ENCODE measurements at places on chromosomes 13 and 19.
A peak's percentile ranks its signal among the peaks of the same experiment; 100 is the strongest.

DNA sequence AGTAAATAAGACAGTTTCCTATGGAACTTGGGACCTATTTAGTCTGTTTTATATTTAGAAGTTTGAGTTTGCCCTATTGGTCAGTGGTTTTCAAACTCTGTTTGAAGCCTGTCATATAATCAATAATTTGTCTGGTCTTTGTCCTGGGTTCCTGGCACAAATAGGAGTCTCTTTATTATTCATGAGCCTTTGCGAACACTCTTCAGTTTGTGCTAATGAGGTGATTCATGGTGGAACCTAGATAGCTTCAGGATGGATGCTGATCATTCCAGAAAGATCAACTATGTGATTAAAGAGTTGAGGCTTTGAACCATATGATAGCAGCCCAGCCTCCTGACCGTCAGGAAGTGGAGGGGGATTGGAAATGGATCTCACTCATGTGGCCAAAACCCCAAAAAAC, 10.0 kb upstream of the VWA8 start:
- DNase-seq, result no peak

DNA sequence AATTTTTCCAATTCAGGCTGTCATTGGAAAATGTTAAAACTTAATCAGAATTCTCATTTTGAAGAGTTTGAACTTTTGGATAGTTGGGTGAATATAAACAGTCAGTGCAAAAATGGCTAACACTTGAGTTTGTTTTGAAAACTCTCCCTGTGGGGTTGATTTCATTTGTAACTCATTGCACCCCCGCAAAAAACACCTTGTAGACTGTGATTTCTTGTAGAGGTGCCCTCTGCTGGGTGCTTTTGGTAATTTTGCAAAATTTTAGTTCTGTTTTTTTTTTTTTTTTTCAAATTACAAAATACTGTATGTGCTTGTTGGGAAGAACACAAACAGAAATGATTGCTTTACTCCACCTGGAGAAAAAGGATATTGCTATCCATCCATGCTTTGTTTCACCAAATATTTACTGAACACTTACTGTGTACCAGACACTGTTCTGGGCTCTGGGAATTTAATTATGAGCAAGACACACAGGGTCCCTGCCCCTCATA, 28.2 kb upstream of the GPI start:
- DNase-seq, result peak; percentile 39

DNA sequence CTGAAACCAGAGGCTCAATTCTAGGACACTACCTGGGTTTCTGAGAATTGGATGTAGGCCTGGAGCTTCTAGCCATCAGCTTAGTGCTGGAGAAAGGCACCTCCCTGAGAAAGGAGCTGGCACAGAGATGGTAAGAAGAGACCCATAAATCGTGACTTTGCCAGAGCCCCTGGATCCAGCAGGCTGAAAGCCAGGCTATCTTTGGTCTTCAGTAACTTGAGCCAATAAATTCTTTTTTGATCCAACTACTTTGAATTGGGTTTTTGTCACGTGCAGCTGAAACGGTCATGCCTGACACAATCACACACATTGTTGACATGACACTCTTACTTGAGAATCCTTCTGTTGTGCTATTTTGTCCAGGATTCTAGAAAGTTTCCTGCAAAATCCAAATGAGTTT, 103.4 kb downstream of the LHFPL6 start:
- DNase-seq, result no peak

DNA sequence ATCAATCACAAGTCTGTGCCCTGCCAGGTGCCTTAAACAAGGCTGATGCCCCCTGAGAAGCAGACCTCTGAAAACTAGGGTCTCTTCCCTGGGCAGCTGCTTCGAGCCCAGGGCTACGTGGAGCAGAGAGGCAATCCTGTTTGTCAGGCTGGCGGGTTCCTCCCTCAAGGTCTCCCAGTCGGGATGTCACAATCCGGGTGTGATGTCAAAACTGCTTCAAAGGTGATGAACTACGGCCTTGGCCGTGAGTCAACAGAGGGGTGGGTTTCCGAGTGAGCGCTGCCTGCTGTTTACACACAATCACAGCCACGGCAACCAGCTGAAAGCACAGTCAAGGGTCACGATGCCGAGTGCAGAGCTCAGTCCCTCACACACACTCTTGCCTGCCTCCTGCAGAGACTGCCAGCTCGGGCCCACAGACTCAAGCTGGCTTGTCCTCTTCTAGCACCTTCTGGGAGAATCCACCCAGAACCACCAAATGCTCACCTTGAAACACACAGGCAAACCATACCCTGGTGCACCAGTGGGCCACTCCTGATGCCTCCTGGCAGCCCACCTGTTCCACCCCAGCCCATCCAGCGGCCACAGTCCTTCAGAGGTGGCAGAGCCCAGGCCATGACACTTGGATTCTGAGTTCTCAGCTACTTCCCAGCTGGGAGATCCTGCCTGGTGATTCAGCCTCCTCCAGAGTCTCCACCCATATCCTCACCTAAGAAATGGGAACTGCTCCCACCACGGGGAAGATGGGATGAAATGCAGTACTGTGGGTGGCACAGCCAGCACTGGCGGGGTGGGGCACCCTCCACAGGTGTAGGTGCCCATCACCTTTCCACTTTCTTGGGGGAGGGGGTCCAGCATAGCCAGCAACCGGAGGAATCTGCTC, 6.8 kb downstream of the ELL start:
- no peak for DNase-seq

DNA sequence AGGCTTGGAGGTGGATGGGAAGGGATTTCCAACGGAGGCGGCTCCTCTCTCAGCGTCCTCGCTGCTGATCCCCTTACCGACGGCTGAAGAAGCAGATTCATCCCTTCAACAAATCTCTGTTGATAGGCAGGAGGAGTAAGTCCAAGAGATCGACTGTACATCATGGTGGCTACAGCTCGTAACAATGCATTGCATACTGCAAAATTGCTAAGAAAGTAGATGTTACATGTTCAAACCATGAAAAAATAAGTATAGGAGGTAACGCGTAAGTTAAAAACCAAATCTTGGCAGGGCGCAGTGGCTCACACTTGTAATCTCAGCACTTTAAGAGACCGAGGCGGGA, 468 bp upstream of the SLC39A3 start:
- DNase-seq, result no peak

DNA sequence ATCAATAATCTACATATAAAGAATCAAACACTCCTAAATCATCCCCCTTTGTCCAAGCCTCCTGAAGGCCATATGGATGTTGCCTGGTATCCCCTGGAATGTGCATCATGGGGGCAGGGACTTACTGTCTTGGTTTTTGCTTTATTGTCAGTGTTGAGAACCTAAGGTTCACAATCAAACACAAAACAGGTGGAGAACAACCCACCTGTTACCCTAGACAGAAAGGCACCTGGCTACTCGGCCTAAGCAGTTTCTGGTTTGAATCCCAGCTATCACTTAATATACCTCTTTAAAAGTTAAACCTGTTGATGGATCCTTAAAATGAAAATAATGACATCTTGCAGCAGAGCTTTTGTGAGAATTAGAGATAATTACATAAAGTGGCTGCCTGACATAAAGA, 68.9 kb downstream of the DCLK1 start:
- DNase-seq, result no peak

DNA sequence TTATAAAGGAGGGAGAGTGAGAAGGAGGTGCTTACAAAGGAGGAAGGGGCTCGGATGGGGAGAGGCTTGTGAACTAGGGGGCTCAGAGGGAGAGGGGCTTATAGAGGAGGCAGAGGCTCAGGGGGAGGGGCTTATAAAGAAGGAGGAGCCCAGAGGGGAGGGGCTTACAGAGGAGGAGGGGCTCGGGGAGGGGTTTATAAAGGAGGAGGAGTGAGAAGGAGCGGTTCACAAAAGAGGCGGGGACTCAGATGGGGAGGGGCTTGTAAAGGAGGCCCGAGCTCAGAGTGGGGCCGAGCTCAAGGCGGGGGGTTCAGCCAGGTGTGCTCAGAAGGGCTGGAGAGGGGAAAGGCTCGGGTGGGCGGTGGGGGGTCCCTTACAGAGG, 500 bp downstream of the SMIM24 start:
- peak; percentile 48 for DNase-seq

DNA sequence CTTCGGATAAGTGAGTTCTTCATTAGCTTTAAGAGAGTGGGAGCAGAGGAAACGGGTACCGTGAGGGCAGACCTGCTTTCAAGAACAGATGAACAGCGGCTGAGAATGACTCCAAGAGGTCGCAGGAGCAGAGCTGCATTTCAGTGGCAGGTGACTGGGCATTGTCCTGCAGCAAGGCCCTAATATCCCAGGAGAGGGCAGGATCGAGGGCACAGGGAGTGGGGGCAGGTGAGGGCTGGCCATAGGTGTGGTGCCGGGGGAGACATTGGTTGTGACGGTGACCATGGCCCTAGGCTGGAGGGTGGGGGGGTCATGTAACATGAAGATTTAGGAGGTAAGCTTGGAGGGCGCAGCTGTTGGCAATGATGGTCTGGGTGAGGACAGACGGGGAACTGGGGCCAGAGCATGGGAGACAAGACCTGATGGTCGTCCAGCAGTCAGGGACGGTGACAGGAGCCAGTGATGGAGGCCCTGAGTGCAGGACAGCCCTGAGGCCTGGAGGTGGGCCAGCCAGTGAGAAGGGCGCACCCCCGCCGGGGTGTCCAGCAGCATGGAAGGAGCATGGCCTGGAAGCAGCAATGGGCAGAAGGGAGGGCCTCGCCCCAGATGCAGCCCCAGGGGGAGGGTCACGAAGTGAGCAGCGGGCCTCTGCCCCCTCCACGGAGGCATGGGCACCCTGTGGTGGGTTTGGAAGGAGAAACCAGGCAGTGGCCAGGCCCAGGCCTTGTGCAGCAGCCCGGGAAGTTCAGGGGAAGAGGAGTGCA, 29.2 kb upstream of the LAMP1 start:
- no peak for DNase-seq

DNA sequence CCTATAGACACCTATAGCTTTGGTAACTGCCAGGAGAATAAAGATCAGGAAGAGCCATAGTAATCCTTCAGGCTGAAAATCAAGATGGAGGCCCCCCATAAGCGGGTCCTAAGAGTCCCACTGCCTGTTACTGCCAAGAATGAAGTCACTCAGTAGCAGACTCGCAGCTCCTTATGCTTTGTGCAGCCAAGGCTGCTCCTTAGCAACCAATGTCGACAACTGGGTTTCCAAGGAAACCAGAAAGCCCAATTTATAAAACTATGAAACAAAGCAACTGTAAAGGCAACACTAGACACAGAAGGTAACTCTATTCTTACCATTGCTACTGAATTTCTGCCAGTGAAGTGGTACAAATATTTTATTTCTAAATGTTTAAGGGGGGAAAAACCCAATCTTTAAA, 56.5 kb downstream of the DCLK1 start:
- no peak for DNase-seq

DNA sequence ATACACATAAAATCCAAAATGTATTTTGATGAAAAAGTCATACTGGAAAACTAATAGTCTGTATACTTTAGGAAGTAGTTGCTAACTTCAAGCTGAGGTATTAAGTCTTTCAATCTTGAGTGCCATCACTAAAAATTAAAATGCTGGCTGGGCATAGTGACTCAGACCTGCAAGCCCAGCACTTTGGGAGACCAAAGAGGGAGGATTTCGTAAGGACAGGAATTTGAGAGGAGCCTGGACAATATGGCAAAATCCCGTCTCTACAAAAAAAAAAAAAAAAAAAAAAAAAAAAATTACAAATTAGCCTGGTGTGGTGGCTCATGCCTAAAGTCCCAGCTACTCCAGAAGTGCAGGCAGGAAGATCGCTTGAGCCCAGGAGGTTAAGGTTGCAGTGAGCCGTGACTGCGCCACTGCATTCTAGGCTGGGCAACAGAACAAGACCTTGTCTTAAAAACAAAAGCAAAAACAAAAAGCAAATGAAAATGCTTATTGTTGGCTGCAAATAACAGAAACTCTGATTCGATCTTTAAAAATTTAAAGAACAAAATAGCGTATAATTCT, 1994.2 kb upstream of the PCDH20 start:
- DNase-seq, result no peak

DNA sequence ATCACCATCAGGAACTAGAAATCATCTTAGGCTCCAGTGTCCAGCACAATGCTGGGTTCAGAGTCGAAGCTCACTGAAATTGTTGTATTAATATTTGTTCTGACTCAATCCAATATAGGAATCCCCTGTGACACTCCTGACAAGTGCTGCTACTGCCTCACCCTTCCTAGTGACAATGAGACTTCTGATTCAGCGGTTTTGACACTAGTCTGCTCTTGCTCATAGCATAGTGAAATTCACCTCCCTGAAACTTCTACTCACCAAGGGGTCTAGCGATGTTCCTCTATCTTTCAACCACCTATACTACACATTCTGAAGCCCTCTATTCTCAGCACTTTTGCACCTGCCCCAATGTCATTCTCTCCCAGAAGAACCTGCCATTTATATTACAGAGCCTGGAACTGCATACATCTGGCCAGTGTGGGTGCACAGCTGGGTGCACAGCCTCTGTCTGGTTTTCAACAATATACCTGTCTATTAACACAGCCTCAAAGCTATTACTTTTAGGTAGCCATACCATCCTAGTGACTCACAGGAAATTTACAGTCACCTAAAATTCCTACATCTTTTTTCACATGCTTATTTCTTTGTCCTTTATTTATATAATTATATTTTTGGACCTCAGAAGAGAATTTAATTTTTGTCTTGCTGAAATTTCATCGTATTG, 88.3 kb downstream of the DOCK9 start:
- no peak for DNase-seq
